Gastroesophageal sphincter (tissue), 4 donors: ENCODE measurements at places on chromosomes 2 and 18.
A peak's percentile ranks its signal among the peaks of the same experiment; 100 is the strongest.

DNA sequence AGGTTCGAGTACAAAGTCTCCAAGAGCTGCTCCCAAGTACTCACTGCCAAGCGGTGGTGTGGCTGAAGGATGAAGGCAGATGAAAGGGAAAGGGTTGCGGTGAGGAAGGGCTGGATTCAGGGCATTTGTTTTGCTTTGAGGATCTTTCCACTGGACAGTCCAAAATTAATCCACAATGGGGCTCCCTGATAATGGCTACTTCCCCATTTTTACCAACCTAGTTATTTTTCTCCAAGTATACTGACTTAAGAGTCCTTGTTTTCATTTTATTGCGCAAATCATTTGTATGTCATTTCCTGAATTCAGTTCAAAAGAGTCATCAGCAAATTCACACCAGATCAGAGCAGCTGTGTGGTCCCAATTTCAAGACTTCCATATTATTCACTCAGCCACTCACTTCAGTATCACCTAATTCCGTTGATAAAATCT, 464 bp upstream of the SESTD1 start:
- ATAC-seq: peak; percentile 46

GRCh38 chr18:50113726-50114125, 81.2 kb downstream of the MYO5B start:
- no peak for ATAC-seq

- no peak for ATAC-seq
Observed at GRCh38 chr2:31947871-31948270, 62.9 kb downstream of the MEMO1 start.

DNA sequence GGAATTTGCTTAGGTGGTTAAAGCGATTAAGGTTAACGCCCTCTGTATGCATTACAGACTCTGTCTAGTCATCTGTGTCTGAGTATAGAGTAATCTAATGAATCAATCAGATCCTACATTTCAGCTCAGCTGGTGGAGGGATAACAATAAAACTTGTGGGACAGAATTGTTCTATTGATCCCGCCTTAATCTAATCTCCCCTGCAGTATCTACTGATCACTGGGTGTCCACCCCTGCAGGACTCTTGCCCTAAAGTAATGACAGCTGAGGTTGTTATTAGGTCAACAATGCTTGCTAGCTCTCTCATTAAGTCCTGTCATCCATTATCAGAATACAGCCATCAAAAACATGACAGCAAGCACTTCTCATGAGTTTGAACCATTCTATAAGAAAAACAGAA, 462.6 kb upstream of the TMEFF2 start:
- ATAC-seq: no peak

- ATAC-seq: no peak
Observed at GRCh38 chr18:44786257-44786656, 105.6 kb downstream of the SETBP1 start.

DNA sequence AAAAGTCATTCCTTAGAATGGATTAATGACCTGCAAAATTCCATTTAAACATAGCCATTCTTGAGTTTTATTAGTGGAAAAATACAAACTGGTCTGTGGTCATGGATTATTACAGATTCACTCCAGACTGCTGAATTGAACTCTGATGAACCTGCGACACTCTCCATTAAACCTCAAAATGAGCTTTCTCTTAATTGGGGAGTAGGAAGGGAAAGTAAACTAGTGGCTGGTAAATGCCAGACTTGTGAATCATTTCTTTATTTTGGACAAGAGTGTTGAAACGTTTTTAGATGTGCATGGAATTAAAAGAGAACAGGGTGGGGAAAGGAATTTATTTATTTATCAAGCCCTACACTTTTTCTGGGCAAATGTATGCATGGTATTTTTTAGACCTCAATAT, 321.2 kb upstream of the FANCL start:
- ATAC-seq: no peak

DNA sequence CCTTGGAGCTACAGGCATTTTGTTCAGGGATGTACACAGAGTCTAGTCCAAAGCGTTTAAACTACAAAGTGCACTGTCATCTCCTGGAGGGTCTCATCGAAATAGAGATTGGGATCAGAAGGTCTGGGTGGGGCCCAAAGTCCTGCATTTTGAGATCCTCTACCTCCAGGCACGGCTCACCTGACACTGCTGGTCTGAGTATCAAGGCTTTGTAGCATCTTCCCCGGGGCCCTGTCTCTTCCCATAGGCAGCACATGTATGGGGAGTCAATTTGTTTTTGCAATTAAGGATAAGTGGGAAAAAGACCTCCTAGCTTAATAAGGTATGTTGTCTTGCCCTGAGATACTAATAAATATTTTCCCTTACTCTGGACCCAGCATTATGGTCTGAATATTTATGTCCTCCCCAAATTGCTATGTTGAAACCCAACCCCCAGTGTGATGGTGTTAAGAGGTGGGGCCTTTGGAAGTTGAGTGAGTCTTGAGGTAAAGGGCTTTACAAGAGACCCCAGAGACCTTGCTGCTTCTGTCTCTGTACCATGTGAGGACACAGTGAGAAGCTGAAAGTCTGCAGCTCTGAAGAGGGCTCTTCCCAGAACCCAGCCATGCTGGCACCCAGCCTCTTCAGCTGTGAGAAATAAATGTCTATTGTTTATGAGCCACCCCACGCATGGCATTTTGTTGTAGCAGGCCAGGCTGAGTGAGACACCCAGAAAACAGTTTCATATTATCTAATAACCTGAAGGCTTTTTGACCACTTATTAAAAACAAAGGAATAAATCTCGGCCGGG, 258.7 kb upstream of the HS6ST1 start:
- ATAC-seq: no peak

- ATAC-seq: no peak
Observed at GRCh38 chr2:178418426-178418825, 32.5 kb downstream of the PRKRA start.

DNA sequence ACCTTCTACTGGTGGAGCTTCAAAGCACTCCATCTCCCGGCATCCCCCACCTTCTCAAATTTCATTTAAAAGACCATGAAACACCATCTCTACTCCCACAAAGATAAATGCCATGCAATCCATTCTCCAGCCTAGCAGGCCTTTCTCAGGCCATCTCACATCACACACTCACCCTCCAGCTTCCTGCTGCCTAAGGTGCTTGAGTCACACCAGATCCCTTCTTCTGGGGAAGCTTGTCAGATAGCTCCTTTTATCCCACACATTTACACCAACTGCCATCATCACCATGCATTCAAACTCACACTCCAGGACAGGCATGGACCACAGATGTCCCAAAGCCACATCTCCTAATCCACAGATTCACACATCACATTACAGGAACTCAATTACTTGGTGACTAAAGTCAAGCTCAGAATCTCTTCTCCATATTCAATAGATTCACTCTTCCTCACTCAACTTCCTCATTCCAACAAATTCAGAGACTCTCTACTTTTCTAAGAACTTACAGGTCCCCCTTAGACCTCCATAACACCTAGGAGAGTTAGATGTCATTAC, 292.5 kb downstream of the TNS1 start:
- ATAC-seq: no peak
